Fibroblast of skin of left quadriceps (primary cell): ENCODE measurements at places on chromosomes 4 and X.
A peak's percentile ranks its signal among the peaks of the same experiment; 100 is the strongest.

- no peak for DNase-seq
These were observed 471.2 kb downstream of the IQCM start for GRCh38 chr4:149344436-149344835.

- no peak for DNase-seq
These were observed 1.6 kb upstream of the HADH start for GRCh38 chr4:107987916-107988762.

DNA sequence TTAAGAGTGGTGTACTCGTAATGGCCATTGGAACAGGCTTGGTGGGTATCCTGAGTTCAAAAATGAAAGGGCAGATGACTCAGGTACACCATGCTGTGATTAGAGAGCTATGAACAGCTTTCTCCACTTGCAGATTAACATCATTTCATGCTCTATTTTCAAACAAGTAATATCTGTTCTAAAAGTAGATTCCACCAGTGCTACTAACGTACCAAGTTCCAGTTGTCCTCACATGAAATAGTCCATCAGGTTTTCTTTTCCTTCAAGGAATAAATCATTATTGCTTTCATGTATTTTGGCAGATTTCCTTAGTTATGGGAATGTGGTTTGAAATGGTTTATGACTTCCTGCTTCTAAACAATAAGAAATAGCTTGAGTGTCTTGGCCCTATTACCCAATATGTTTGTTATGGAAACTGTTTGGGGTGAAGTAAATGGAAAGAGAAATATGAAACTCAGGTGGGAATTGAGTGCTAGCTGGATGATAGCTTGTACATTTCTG, 49.9 kb downstream of the PCDH7 start:
- peak; percentile 49 for DNase-seq

- DNase-seq: peak; percentile 0
These were observed 207.6 kb upstream of the NR3C2 start for GRCh38 chr4:148649652-148650331.

- DNase-seq: no peak
These were observed 16.4 kb upstream of the CTBP1 start for GRCh38 chr4:1265351-1265750.

GRCh38 chr4:158315706-158316105, 105.4 kb downstream of the TMEM144 start:
- DNase-seq: peak; percentile 54

DNA sequence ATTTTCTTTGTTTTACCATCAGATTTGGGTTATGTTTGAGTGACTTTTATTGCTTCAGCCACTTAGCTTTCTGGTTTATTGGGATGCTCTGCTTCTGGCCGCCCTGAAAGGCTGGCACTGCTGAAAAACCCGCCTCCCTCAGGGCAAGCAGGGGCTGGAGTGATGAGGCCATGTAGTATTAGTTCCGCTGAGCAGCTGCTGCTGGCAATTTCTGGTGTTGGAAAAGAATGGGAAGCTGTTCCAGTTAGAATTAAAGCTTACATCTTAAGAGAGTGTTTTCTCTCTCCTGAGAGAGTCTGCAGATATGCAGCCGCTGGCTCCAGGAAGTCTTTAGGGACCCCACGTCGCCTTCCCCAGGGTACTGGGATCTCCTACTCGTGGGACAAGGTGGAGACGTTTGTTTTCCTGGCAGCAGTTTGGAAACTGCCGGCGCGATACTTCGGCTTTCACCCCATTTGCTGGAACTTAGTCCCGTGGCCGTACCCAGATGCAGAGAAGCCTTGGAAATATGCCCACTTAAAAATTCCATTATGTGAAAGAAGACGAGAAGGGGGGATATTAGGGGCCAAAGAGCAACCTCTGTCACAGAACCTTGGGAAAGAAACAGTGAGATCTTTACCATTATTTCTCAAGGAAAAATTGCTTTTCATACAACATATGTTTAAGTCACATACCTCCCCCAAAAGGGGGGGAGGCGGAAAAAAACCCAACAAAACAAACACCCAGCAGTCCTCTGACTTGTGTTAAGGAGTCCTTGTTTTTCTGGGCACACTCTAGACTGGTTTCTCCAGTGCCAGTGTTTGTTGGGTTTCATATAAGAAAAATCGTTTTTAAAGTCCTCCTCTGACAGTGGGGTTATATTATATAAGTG, 72.6 kb downstream of the TMEM131L start:
- DNase-seq: no peak

GRCh38 chr4:152828122-152828521, 48.4 kb downstream of the ARFIP1 start:
- no peak for DNase-seq

DNA sequence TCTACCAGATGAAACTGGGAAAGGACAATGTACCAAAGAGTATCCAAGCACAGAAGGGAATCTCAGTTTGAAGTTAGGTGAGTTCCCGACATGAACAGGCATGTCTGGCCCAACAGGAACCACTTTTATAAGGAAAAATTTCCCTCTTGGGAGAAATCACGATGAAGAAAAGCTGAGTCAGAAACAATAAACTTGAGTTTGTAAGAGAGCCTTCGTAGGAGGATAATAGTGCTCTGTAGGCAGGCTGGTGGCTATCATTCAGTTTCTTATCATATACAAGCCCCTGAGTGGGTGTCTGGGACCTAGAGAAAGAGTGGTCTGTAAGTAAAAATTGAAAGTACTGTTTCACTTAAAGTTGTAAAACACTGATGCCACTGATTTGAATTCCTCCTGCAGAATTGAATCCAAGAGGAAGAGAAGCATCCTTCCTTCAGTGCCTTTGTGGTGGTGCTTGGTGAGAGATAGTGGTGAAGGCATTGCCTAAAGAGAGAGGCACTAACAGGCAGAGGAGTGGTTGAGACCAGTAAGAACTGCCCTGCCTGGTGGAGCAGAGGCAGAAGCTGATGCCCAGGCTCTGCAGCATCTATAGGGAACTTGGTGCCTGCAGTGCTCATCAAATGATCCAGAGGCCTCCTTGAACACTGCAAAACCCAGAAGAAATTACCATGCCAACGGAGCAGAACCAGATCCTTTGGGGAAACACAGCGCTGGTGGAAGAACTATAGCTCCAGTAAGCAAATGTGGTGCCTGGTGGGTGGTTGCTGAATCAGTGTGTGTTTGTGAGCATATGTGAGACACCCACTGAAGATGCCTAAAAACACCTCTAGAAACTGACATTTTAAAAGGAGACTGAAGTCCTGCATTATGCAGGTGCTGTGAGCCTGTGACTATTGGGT, 31.7 kb upstream of the METAP1 start:
- no peak for DNase-seq

DNA sequence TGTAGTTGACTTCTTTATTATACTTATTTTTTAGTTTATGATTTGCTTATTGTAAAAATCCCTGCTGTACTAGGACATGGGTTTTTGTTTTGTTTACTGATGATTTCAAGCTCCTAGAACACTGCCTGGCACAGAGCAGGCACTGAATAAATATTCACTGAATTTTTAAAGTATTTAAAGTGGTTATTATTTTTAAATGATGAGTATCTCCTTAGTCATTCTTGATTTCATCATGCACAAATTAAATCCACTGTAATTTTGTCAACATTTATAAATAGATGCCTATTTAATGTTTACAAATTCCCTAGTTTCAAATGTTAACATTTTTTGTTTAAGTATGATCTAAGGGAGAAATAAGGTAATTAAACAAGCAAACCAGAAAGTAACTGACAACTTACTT, 367.9 kb upstream of the SLIT2 start:
- DNase-seq: no peak

- no peak for DNase-seq
These were observed 20.4 kb upstream of the CYP4V2 start for GRCh38 chr4:186170966-186171365.

DNA sequence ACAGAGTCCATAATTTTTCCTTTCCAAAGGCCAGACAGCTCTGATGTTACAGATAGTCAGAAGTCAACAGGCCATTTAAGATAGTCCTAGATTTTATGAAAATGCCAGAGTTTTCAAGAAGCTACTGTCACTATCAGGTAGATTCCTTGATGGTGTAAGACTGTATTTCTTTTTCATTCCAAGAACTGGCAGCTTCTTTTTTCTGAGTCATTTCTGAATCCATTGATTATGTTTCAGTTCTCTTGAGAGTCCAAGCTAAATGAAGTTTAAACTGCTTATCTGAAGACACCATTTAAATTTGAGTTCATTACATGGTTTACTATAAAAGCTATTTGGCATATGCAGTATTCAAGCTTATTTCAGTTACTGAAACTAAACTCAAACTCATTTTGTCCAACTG, 44.6 kb downstream of the RASSF6 start:
- DNase-seq: no peak

- no peak for DNase-seq
These were observed 215.7 kb downstream of the STK32B start for GRCh38 chr4:5266991-5267390.

GRCh38 chr4:185535612-185536410, 504 bp upstream of the PDLIM3 start:
- no peak for DNase-seq

GRCh38 chrX:68842781-68843581, 14.2 kb downstream of the EFNB1 start:
- DNase-seq: no peak

GRCh38 chr4:169341490-169341889, 70.7 kb upstream of the SH3RF1 start:
- DNase-seq: no peak

GRCh38 chr4:94947681-94948108, 189.9 kb downstream of the BMPR1B start:
- DNase-seq: no peak

DNA sequence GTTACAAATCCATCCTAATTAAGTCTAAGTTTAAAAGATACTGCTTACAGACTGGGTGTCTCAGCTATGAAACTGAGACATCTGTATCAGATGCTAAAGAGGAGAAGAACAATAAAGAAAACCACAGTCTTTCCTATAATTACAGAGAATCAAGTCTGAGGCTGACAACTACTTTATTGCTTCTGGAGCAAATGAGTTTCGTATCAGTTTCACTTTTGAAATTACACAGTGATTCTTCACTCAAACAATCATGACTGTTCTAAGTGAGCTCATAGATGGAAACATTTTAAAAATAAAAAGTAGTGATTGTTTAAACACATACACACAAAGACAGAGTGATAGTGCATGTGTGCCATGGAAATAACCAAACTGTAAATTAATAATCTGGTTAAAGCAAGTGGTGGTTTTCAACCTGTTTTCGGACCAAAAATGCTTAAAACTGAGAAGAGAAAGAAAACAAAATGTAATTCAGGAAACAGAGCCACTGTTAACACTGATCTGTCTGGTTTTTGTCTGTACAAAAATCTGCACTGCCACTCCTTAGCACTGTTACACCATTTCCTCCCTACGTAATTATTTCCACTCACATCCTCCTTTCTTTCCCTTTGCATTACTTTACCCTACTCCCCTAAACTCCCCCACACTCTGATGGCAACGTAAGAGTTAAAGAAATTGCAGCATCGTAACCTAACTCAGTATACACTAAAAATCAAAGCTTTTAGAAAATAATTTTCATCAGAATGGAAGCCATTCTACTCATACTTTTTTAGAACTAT, 12.5 kb downstream of the RFC1 start:
- no peak for DNase-seq

DNA sequence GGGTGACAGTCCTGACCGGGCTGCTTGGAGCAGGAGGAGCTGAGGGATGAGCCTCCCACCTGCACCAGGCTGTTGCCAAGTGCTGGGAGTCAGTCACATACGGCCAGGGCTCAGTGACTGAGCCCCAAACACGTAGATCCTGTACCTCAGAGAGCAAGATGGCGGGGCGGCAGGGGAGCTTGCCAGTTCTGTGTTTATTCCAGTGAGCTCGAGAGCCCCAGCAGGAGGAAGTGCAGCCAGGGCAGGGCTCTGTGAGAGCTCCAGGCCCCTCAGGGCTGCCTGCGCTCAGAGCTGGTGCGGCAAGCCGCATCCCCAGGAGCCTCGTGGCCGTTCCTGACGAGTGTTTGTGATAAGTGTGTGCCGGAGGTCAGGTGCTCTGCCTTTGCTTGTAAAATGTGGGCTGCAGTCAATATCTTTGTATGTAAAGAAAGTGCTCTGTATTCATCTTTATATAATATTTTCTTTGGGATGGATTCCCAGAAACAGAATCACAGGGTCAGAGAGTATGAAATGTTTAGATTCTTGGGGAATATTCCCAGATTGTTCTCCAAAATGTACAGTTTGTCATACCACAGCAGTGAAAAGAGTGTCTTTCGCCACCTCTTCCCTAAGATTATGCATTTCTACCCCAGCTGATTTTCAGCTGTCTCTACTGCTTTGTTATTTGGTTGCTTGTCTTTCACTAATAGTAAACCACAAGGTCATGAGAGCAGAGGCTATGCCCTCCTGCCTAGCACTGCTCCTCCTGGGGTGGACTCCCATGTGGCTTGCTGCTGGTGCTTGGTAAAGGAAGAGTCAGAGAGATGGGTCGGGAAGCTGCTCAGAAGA, 50.3 kb downstream of the NELFA start:
- no peak for DNase-seq

- DNase-seq: no peak
These were observed 44.3 kb upstream of the CLCN4 start for GRCh38 chrX:10112510-10112909.

DNA sequence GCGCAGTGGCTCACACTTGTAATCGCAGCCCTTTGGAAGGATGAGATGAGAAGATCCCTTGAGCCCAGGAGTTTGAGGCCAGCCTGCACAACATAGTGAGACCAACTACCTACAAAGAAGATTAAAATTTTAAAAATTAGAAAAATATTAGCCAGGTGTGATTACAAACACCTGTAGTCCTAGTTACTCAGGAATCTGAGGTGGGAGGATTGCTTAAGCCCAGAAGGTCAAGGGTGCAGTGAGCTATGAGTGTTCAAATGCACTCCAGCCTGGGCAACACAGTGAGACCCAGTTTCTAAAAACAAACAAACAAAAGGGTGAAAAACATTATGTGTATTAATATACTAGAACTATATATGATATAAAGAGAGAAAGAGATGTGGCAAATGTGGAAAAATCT, 36.8 kb upstream of the NKX6-1 start:
- DNase-seq: no peak

DNA sequence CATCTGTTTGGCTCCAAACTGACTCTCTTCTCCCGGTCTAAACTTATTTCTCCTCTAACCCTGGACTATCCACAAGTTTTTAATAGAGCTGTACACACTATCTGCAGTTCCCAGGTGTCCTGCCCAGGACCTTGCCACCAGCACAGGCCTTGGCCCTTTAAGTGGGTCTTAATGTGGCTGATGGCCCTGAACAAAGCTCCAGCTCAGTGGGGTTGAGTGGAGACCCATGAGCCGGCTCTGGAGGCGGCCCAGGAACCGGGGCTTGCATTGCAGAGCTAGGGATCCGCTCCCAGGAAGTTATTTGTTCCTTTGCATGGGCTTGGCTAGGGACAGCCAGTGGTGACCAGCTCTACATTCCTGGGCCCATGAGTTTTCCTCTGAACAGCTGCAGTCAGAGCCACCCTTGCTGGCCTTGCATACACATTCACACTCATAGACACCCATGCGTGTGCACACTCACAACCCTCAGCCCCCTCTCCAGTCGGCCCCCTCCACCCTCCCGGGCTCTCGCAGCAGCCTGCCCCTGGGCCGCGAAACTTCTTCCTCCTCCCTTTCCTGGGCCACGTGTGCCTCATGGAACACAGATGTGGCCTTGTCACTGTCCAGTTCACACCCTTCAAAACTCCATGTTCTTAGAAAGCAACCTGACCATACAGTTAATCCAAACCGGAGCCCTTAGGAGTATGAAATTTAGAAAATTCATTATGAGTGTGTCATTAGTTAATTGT, 58.2 kb downstream of the GPR143 start:
- no peak for DNase-seq

- peak; percentile 8 for DNase-seq
These were observed 102.9 kb downstream of the TSPAN7 start for GRCh38 chrX:38664285-38664684.
